ENCODE measurements at places on chromosomes 16 and 17.

DNA sequence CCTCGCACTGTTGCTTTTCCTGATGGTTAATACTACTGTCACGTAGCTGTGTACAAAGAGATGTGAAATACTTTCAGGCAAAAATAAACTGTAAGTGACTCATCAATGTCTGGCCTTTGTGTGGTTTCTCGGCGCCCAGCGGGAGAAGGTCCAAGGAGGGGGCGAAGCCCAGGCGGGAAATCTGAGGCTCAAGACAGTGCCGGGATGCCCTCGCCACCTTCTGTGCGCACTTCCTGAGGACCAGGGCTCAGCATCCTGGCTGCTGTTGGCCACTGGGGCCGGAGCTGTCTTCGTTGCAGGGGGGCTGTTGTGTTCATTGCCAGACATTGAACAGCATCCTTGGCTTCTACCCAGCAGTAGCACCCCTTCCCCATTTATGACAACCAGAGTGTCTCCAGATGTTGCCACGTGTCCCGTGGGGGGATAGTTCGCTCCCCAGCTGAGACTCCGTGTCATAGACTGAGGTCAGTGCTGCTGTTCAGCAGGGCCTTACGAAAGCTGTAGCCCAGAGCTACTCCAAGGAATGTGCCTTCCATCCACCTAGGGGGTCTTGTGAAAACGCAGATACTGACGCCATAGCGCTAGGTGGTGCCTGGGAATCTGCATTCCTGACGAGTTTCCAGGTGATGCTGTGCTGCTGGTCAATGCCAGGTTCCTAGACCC, 67.3 kb upstream of the PLCG2 start:
- no peak for DNase-seq

GRCh38 chr17:4023220-4023619, 59.0 kb upstream of the ATP2A3 start:
- DNase-seq = no peak

- no peak for DNase-seq
These were observed 6.0 kb downstream of the CA4 start for GRCh38 chr17:60155815-60156214.

GRCh38 chr17:32931686-32932085, 3.7 kb downstream of the TMEM98 start:
- no peak for DNase-seq

DNA sequence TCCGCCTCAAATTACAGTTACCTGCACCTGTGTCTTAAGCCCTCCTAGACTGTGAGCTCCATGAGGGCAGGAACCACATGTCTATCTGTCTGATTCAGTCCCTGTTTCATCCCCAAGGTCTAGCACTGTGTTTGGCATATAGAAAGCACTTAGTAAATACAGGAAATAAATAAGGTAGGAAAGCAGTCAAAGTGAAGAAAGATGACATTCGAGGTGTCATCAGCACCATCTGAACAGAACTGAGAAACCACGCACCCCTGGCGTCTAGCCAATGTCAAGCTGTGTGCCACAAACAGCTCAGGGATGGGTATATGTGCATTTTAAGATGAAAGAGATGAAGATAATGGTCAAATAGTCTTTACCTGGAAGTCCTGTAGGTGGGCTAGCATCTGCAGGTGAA, 79.6 kb upstream of the ATP2A3 start:
- peak; percentile 47 for DNase-seq

DNA sequence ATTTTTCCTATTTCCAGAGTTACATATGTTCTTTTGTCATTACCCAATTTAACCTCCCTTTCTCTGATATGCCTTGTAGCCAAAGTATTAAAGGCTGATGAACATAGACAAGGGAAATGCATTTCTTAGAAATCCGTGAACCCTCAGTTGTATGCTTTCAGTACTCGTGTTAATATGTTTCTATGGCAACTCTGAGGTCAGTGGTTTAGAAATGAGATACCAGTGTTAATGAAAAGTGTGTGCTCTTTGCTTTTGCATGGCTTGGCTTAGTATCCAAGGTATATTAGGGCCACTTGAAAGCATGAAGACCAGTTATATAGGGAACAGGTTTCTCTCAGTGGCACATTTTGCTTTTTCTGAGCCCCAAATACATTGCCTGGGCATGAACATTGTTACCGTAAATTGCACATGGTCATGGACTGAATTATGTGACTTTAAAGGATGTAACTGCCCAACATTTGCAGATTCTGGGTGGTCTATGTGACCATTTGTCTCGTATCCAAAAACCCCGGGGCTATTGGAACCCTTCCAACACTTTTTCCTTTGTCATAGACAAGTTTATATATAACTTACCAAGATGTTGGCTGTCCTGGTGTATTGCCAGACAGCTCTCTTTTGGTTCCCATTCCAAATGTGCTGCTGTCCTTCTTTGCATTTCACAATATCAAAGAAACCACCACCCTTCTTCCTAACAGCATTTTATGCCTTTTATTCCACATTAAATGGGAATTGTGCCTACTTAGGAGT, 17.5 kb downstream of the ABHD15 start:
- DNase-seq = no peak

DNA sequence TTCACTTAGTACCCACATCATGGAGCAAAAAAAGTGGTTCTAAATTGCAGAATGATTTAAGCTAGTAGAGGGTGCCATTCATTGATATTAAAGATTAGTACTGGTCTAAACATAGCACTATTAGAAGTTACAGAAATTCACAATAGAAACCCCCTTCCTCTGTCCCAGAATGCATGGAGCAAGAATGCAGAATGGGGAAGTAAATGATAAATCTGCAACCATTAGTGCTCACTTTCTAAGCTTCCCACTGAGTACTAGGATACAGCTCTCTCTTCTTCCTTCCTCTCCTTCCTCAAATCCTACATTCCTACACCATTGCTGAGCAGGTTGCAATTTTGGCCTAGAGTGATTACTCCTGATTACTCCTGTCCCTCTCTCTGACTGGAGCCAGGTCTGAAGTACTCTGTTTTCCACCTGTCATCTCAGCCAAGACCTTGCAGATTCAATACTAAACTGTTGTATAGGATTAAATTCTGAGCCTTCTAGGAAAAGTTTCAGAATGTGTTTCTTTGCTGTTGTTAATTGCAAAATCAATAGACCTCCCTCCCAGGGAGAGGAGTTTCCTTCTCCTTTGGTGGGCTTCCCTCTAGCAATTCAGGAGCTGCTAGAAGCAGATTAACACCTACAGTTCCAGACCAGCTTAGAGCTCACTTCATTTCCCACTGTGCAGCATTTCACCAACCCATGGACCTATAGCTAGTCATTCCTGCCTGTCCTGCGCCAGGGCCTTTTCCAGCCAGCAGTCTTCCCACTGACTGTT, 165.5 kb upstream of the TBX2 start:
- no peak for DNase-seq

- DNase-seq = no peak
These were observed 1.4 kb upstream of the SLX4 start for GRCh38 chr16:3612510-3613466.

- DNase-seq = no peak
These were observed 6.5 kb downstream of the DDX42 start for GRCh38 chr17:63780507-63780906.

GRCh38 chr16:79217375-79218011, 383.0 kb downstream of the MAF start:
- no peak for DNase-seq

DNA sequence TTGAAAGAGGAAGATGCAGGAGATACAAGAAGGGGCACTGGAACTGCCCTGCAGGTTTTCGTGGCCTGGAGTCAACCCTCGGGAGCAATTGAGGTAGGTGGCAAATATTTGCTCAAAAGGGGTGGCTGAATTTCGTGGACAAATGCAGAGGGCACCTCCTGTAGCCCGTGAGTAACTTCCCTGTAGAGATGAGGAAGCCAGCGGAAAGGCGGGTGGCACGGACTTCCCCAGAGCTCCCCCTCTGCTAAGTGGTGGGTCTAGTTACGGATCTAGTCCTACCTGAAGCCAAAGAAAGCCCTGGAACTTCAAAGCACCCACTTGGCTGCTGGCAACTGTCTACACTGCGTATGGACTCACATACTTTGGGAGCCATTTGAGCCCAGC, 1.0 kb upstream of the ATP2C2 start:
- DNase-seq = no peak

- DNase-seq = no peak
These were observed 26.1 kb downstream of the SPG7 start for GRCh38 chr16:89534252-89534756.

DNA sequence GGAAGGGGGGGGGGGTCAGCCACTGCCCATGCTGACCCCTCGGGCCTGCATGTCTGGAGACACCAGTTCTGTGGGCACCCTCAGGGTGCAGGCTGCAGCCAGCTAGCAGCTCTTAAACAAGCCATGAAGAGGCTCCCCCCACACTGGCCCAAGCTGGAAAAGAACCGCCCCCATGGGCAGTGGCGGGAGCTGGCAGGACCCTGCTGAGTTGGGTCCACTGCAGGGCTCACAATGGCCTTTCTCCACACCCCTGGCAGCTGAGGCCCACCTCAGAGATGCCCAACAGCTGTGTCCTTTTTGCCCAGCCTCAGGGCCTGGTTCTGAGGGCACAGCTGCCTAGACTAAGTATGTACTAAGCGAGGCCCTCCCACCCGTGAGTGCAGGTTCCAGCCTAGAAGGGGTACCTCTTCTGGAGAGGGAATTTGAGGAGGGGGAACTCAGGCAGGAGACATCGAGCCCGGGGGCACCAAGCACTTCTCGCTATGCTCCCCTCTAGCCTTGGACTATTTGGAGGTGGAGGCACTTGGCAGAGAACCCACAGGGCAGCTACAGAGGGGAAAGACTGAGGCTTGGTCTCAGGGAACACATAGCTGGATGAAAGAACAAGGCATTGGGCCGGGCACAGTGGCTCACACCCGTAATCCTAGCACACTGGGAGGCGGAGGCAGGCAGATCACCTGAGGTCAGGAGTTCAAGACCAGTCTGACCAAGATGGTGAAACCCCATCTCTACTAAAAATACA, 3.2 kb downstream of the THRA start:
- DNase-seq = no peak

GRCh38 chr17:63316100-63316499, 130.0 kb downstream of the CYB561 start:
- DNase-seq = no peak

GRCh38 chr17:19946921-19947320, 30.7 kb downstream of the AKAP10 start:
- no peak for DNase-seq

- no peak for DNase-seq
These were observed 28.3 kb downstream of the CHD9 start for GRCh38 chr16:53083119-53083518.

GRCh38 chr17:8941980-8942622, 23.4 kb downstream of the PIK3R5 start:
- no peak for DNase-seq

DNA sequence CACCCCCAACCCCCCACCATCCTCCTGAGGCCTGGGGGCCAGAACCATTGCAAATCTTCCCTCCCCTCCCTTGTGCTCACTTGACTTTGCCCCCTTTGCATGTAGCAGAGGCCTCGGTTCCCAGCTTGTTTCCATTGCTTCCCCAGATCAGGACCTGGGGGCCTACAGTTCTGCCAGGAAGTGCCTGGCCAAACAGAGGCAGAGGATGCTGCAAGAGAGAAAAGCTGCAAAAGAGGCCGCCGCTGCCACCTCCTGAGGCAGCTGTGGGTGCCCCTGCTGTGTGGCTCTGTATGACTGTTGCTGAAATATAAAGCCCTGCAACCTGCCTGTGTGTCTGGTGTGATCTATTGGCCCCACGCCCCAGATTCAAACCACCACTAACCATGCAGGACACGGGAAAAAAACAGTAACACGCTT, 2.3 kb downstream of the NDUFB10 start:
- no peak for DNase-seq

DNA sequence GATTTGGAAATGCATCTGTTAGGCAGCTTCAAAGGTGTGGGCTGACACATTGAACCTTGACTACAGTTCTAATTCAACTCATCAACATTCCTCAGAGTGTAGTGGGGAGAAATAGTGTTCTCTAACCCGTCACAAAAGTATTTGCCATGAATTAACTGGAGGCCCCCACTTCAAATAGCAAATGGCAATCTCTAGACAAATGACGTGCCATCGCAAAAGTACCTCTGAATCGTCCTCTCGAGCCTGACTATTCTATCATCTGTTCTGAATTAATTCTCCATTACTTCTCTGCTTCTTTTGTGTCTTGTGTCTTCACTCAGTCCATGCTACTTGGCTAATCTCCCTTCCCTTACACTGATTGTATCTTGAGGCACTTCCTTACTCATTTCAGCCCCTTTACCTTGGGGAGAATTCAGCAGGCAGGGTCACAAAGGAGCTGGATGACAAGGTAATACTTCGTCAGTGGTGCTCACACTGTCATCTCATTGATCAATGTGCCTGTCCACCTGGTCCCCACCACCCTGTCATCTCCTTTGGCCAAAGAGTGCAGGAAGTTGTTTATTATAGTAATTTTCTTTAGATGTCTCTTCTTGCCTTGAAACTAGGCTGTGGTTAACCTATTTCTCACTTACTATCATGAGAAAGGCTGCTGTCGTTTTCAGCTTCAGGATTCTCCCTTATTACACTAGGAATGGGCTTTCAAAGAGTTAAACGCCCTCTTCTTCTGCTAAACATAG, 108.4 kb downstream of the SYCE1L start:
- DNase-seq = no peak

DNA sequence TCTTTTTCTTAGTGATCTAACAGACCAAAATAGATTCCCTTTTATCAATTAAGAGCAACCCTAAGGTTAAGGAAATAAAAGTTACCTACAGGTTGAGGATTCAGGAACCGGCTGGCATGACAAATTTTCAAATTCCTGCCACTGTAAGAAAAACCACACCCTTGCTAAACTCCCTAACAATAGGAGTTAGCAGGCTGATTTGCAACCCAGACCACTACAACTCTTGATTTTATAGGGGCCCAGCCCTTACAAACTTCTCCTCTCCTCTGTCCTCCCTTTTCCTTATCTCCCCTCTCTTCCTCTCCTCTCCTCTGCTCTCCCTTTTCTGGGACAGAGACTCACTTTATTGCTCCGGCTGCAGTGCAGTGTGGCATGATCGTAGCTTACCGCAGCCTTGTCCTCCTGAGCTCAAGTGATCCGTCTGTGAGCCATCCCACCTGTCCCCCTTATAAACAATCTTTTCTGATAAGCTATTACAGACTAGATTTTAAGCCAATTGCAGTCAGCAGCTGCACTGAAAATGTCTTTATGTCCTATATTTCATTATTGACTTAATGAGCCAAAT, 418.9 kb downstream of the CDH8 start:
- no peak for DNase-seq

DNA sequence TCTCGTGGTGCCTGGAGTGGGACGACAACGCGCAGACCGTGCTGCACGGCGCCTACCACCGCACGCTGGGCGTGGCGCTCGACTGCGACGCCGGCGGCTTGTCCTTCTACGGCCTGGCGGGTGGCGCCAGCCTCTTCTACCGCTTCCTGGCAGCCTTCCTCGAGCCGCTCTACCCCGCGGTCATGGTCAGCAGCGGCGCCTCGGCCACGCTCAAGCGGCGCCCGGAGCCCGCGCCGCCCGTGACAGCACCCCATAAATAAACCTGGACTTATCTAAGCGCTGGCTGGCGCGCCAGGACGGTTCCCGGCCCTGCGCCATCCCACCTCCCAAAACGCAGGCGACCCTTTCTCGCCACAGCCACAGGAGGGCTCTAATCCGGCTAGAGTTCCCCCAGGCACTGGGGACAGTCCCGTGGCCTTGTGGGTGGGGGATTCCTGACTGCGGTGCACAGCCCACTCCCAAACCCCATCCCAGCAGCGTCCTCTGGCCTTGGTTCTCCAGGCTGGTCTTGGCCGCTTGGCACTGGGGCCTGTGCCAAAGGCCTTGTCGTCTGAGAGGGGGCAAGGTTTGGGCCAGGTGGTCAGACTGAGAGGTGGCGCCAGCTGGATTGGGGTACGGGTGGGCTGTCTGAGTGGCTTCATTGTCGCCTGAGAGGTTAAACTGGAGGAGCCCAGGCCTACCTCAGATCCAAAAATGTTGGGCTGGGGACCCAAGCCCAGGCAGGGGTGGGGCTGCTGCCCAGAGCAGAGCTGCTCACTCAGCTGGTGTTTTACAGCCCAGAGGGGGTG, 10.1 kb upstream of the SLC16A5 start:
- no peak for DNase-seq

Data from activated CD8-positive, alpha-beta memory T cell treated with anti-CD3 and anti-CD28 coated beads for 1 hour (primary cell).